Activated CD4-positive, alpha-beta T cell treated with anti-CD3 and anti-CD28 coated beads, Interleukin-2, amount 50 U/mL, for 4 hours (primary cell): ENCODE measurements at places on chromosomes 2 and 18.

DNA sequence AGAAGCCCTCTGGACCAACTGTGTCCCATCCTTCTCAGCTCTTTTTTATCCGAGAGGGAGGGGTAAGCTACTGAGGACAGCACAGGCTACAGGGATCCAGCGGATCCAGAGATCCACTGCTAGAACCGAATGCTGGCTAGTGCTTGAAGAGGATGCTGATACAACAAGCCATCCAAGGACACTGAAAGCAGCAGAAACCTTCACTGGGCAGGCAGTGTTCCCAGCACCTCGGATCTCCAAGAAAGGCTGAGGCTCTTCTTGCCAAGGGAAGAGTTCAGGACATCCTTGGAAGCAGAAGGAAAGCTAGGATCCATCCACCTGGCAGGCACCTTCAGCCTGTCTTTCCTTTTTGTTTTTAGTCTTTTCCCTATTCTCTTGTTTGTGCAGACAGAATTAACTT, 13.2 kb upstream of the FHOD3 start:
- DNase-seq = no peak

DNA sequence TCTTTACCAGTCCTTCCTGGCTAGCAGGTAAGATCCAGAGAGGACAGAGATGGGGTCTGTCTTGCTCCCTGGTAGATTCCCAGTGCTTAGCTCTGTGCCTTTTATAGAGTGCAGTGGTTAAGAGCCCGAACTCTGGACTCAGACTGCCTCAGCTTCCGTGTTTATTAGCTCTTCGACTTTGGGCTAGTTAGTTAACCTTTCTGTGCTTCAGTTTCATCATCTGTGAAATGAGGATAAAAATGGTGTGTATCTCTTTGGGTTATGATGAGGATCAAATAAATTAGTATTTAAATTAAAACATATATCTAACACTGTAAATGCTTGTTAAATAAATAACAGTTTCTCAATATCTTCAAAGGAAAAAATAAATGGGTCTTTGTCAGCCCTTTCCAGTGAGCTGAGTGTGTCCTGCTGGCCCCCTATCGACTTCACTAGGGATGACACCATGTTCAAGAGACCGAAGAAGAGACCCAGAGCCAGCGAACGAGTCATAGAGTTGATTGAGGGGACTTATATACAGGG, 38.2 kb downstream of the CERS6 start:
- DNase-seq = no peak

DNA sequence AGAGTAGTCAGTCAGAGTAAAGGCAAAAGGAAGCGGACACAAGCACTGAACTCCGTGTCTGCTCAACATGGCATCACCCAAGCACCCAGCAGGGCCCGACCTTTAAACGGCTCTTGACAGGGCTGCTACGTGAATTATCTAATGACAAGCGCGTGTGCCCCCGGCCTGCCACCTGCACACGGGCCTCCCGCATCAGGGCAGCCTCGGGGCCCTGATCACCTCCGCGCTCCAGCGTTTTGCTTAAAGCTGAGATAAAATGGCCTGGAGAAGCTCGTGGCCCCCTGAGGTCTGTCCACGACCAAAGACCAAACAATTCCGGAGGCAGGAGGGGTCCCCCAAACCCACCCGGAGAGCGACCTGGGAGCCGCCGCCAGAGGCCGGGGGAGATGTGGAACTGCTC, 376 bp downstream of the NDUFA10 start:
- DNase-seq = peak; percentile 7

- DNase-seq = no peak
Observed at GRCh38 chr2:158650646-158651357, 144.3 kb upstream of the DAPL1 start.

DNA sequence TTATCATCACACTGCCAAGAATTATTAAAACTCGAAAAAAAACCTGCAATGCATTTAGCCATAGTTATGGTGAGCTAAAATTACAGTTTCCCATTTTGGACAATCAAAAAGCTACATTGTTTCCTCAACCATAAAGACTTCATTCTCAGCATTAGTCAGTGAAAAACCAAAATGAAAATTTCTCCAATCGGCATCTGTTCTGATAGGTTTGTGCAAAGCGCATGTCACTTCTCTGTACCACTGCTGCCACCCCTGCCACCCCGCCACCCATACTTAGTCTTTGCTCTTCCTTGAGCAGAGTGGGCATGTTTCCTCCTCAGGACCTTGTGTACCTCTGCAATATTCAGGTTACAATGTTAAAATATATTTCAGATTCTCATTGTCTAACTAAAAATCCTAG, 7.1 kb upstream of the ZBTB14 start:
- no peak for DNase-seq

DNA sequence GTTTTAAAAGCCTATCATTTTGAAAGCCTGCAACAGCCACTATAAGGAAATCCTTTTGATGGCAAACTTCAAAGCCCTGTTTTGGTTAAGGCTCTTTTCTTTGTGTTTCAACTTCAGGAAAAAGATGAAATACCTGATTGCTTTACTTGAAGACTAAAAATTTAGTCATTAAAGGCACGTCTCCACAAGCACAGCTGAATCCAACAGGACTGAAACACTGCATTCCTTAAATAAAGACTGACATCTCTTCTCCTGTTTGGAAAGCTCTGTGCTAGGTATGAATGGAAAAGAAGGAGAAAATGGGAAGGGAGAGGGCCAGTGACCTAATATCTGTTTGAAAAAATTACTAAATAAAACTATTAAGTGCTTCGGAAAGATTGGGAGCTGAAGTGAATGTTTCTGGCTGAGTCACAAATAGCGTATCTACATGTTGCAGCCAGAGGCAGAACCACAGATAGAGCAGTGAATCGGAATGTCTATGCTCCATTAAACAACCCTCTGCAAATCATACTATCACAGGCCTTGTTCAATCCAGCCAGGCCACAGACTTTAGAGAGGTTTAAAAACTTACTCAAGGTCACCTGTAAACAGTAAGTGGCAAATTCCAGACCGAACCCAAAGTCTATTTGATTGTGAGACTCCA, 21.1 kb upstream of the RALBP1 start:
- DNase-seq = no peak

- DNase-seq = no peak
Observed at GRCh38 chr2:182592691-182593393, 123.2 kb upstream of the DNAJC10 start.
